Activated CD4-positive, alpha-beta T cell treated with anti-CD3 and anti-CD28 coated beads for 48 hours (primary cell): ENCODE measurements at places on chromosomes 2 and 18.

GRCh38 chr18:22935431-22935830 lies 2.3 kb downstream of the RBBP8 start:
- no peak for DNase-seq

DNA sequence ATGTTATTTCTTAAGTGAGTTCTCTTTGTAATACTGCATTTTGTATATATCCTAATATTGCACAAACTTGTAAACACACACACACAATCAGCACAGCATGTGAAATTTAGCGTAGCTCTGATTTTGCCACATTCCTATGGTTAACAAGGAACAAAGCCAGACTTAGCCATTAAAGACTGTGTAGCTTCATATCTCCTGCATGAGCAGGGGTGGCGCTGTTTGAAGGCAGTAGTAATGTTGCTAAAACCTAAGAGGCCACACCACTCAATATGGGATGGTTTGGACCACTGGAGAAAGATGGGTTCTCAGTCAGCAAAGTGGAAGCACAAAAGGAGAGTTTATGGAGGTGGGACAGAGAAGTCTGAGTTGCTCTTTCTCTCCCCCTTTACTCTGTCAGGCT lies 61.1 kb upstream of the RND3 start:
- DNase-seq: peak; percentile 2

- no peak for DNase-seq
Observed at GRCh38 chr2:112627060-112628040, 18.4 kb upstream of the SLC20A1 start.

- DNase-seq: no peak
Observed at GRCh38 chr2:228654707-228655106, 473.2 kb upstream of the SPHKAP start.

GRCh38 chr2:70039366-70039765 lies 47.9 kb upstream of the PCBP1 start:
- DNase-seq: no peak

GRCh38 chr18:2905854-2906703 lies 59.3 kb downstream of the EMILIN2 start:
- DNase-seq: peak; percentile 64

DNA sequence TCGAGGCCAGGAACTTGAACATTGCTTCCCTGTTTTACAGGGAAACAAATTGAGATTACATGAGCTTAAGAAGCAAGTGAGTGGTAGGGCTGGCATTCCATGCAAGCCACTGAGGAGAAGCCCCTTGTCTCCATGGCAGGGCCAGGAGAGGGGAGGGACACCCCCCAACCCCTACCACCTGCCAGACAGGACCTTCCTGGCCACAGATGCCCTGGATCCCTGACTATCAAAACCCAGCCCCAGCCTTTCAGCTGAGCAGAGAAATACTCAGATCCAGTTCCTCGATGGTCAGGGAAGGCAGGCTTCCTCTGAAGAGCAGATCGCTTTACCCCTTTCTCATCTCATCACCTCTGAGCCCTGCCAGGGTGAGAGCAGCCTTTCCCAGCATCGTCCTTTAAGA lies 53.8 kb upstream of the ALPP start:
- DNase-seq: no peak

DNA sequence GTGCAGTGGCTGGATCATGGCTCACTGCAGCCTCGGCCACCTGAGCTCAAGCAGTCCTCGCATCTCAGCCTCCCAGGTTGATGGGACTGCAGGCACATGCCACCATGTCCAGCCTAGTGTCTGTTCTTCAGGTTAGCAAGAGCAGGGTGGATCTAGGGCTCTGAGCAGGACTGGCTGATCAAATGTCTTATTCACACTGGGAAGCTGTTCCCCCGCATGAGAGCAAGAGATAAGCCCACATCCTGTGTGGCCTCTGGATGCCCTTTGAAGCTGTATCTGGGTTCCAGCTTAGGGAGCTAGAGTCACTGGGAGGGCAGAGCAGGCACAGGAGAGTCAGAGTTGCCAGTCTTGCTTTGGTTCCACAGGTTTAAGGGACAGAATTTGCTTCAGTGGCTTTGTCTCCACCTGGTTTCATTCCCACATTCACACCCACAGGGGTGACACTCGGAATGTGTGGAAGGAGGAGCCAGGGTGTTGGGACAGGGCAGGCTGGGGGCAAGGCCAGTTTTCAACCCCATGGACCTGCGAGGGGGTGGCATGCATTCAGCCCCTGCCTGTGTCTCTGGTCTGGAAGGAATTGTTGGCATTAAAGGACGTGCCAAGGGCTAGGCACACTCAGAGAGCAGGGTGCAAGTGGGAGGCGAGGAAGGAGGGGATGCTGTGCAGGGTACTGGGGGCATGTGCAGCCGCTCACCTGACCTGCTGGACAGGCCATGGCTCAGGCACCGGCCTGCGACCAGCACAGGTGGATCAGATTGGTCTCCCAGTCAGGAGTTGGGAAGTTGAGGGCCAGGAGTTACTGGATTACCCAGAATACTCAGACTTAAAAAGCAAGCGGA lies 24.5 kb downstream of the PTPN18 start:
- DNase-seq: peak; percentile 32

DNA sequence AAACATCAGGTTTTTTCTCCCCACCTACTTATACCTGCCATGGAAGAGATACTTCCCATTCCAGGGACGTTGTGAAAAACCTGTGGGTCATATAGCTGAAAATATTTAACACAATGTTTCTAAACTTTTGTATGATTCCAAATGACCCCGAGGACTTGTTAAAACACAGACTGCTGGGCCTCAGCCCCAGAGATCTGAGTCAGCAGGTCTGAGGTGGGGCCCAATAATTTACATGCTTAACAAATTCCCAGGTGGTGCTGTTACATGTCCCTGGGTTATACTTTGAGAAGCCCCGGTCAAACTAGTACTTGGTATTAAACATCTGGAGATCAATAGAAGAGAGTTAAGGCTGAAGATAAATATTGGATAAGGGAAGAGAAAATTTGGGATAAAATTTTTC lies 71.4 kb upstream of the FRZB start:
- DNase-seq: no peak

DNA sequence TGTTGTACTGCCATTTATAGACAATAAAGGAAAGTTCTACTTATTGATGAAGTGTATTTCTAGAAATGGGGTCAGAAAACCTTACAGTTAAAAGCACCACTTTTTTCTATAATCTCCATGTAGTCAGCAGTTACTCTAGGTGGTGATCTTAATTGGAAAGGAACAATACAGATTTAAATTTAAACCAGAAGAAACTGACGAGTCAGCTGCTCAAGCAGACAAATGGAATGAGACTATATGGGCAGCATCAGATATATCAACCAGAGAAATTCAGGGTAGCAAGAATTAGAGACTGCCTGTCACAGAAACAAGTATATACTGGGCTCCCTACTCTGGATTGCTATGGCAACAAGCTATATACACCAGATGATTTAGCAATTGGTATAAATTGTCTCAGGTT lies 99.6 kb upstream of the SCG2 start:
- no peak for DNase-seq

DNA sequence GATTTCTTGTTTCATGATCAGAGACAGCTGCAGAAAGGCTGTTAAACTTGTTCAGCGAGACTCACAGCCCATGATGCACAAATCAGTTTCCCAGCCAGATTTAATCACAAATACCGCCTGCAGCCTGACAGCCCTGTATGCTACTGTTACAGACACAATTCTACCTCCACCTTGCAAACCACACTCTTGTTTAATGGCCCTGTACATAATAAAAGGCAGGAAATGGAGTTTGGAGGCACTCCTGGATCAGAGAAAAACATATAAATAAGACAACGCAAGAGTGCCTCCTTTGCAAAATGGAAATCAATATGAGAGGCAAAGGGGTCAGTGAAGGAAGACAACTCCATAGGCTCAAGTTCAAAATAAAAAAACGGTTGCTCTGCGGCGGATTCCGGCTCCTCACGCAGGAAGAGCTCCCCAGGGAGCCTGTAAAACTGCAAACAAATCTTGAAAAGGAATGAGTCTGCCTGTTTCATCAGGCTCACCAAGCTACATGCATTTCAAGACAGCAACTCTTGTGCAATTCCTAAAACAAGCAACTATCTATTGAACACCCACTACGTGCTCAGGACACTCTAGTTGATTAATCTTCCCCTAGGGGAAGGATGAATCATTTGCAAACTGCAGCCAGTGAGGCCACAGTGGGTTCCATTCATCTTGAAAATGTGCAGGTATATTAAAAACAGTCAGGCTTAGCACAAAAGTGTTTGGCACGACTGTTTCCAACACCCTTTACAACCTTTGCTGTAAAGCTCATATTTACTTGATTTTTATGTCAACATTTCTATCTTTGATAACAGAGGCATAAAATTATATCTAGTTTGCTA lies 37.5 kb downstream of the TBC1D8 start:
- no peak for DNase-seq

DNA sequence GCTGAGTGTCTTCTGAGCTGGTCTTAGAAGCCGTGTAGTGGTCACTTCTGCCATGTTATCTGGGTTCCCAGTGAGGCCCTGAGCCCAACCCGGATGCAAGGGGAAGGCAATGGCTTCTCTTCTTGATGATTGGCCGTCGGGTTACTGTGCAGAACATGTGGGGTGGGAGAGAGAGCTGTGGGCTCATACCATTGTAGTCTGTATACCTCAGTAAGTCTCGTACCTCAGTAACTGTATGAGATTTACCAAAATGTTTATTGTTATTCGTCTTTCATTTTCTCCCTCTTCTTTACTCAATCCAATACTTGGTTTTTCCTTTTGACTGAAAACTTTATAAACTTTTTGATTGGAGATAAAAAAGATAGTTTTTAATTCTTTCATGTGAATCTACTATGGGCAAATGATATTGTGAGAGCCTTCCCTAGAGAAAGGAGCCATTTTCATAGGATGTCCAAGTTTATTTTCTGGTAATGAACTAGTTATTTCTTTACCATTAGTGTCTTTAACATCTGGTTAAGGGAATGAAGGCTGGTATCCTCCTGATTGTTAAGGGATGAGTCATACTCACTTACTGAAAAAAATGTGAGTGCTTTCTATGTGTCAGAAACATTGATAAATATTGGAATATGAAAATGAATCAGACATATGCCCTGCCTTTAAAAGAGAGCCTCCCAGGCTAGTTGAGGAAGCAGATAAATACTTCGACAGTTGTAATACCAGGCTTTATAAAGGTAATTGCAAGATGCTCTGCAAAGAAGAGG lies 129.9 kb downstream of the PRPF40A start:
- DNase-seq: no peak

- no peak for DNase-seq
Observed at GRCh38 chr2:74991977-74992376, 33.5 kb downstream of the POLE4 start.

DNA sequence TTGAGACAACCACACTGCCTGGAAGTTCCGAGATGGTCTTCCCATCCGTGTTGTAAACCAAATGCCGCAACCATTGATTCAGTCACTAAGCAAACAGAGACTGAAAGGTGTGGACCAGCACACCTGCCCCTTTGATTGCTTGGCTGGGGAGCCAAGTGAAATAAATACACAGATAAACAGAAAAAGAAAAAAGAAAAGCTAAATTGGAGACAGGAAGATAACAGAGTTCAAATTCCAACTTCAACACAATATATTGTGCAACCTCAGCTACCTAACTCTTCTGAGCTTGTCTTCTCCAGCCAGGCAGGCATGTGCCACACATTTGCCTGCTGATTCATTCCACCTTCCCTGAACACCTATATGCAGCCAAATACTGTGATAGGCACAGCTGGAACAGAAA lies 110.9 kb downstream of the PID1 start:
- DNase-seq: no peak

DNA sequence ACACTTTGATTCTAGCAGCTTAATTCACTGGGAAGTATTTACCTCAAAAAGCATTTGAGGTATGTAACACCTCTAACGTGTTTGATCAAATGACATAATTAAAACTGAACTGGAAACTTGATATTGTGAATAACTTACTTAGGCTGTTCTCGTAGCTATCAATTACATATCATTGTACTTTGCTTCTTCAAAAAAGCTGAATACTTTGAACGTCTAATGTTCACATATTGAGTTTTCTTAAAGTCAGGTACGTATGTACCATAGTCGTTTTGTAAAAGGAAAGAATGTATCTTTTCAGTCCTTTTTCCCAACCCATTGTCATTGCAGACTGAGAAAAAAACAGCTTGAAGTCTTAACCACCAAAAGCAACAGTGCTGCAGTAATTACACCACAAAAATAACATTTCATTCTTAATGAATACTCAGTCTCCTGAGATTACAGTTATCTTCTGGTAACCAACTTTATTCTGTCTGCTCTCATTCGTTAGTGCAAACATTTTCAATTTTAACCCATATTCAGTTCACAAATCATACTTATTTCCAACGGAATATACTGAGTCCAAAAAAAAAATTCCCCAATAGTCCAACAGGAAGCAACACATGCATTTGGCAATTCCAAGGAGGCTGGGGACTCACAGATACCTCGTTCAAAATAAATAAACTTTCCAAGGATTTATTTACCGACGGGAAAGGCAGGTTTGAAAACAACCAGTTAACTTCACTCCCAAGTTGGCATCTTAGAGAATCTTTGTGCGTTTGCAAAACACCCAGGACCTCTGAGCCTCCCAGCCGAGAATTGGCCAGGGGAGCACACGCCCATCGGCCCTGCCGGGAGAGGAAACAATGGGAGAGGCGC lies 1.1 kb downstream of the CHN1 start:
- DNase-seq: no peak

DNA sequence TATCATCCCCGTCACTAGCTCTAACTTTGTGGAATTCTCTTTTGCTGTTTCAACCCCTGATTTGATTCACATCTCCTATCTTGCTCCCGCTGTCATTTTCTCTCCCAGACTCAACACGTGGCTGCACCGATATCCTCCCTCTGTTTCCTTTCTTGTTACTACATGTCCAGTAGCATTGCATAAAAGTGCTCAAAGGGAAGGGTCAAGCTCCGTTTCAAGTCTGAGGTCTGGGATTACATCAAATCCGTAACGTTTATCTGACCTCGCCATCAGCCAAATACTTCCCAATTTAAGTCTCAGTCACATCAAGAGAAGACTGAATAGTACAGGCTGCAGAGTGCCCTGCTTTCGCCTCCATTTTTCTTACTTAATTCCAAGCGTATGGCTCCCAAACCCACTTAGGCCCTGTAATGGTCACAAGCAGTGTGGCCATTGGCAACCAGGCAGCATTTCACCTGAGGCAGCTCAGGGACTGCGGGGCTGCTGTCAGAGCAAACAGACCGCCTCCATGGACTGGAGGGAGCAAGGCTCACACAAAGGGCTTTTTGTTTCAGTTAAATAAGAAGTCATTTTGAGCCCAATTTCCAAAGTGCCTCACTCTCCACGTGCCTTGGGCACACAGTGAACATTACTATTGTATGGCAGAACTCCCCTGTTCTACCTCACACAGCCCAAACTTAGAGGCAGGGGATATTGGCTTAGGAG lies 217.8 kb downstream of the BCL11A start:
- DNase-seq: no peak

DNA sequence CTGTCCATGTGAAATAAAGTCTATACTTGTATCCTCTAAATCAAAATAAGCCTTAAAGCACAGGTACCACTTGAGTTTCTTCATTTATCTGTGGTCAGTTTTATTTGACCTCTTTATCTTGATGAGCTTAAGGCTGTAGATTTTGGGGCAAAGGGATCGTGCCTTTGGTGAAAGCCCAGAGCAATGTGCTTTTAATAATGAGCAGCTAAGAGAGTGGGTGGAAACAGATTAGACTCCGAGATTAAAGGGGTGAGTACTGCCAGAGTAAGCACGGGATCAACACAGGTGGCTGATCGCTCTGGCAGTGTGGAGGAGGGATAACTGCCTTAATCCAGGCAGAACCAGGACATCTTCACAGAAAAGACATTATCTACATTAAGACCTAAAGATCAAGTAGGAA lies 280.4 kb downstream of the TDRD15 start:
- no peak for DNase-seq

- no peak for DNase-seq
Observed at GRCh38 chr18:32684096-32684495, 88.7 kb downstream of the KLHL14 start.

- DNase-seq: no peak
Observed at GRCh38 chr2:9089831-9090230, 86.3 kb upstream of the MBOAT2 start.
